CD4-positive, alpha-beta T cell treated with Interleukin-15 for 1 hour (primary cell): ENCODE measurements at places on chromosomes 7 and 10.
A peak's percentile ranks its signal among the peaks of the same experiment; 100 is the strongest.

- no peak for DNase-seq
Observed at GRCh38 chr10:70052462-70053217, at the start of gene MACROH2A2. TSS of gene MACROH2A2 (plus strand) at chr10:70052846. CDS start at chr10:70075659, 22,813 bp downstream.

DNA sequence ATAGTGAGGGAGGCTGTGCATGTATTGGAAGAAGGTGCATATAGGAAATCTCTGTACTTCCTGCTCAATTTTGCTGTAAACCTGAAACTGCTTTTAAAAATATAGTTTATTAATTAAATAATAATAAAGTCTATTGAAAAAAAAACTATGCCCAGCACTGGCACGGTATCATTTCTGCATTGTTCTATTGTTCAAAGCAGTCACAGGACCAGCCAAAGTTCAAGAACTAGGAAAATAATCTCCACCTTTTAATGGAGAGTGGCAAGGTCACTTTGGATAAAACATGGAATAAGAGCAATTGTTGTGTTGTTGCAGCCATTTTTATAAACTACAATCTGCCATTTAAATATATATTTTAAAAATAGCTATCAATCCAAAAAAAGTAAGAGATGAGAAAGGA, 24.7 kb downstream of the ASAH2 start:
- DNase-seq: no peak

DNA sequence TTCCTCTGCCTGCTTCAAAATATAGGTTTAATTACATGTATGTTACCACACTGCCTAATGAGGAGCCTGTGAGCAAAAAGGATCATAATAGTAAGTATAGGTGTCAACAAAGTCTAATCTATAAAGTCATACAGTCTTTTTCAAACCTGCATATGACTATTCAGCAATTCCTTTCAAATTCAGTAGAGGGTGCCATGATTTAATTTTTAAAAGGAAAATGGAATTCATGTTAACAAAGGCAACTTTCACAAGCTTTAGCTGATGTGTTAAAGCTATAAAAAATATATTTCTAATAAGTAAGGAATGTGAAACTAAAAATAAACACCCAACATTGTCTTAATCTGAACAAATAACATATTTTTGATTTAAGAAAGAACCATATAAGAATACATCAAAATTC, 52.1 kb downstream of the MPP7 start:
- no peak for DNase-seq

DNA sequence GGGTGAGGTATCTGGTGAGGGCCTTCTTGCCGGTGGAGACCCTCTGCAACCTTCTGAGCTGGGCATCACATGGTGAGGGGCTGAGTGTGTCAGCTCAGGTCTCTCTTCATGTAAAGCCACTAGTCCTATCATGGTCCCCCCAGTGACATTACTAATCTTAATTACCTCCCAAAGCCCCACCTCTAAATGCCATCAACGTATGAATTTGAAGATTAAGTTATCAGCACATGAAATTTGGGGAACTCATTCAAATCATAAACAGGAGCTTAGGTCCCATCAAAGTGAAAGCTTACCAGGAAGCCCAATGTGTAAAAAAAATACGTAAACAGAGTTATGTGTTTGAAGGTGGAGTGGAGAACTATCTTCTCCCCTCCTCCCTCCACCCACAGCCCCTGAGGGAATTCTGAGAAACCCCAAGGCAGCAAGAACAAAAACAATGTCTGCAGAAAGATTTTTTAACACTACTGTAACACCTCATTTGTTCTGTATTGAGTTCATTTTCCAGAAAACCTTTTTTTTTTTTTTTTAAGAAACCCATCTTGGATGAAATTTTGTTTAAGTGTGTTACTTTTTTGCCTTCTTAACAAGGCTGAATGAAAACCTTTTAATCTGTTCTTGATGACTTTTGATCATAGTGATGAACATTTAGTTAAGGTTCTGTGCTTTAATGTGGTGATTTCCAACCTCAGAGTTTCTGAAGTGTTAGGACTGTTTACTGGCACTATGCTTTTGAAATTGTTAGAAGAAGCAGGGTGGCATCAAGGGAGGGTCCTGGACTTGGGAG, 19.1 kb upstream of the PCGF5 start:
- peak; percentile 79 for DNase-seq

GRCh38 chr10:129605266-129605985, 138.4 kb downstream of the MGMT start:
- DNase-seq: no peak

- DNase-seq: no peak
Observed at GRCh38 chr10:60737242-60737641, 41.0 kb upstream of the CDK1 start.

DNA sequence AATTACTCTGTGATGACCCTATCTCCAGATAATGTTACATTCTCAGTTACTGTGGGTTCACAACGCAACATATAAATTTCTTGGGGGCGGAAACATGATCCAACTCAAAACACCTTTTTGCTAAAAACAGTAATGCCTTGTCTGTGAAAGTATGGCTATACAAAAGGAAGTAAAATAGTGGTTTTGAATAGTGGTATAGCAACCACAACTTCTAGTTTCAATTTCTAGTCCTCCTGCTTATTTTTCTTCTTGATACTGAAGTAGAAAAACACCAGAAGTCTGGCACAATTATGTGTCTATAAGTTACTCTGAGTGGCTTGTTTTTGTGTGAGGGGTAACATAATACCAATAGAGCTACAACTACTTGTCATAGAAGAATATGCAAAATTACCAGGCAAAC, 21.5 kb upstream of the ZNF800 start:
- DNase-seq: no peak

DNA sequence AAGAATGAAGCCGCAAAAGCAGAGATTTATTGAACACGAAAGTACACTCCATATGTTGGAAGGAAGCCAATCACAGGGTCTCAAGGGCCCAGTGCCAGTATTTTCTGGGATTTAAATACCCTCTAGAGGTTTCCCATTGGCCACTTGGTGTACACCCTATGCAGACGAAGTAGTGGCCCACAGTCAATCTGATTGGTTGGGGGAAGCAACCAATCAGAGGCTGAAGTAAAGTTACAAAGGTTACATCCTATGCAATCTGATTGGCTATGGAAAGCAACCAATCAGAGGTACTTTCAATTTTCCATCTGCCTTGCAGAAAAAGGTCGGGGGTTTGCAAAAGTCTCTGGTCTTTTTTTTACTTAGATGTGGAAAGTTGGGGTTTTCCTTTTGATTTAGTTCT, 481.3 kb upstream of the NRP1 start:
- no peak for DNase-seq

- no peak for DNase-seq
Observed at GRCh38 chr7:128703609-128704241, 31.6 kb downstream of the GARIN1A start.

DNA sequence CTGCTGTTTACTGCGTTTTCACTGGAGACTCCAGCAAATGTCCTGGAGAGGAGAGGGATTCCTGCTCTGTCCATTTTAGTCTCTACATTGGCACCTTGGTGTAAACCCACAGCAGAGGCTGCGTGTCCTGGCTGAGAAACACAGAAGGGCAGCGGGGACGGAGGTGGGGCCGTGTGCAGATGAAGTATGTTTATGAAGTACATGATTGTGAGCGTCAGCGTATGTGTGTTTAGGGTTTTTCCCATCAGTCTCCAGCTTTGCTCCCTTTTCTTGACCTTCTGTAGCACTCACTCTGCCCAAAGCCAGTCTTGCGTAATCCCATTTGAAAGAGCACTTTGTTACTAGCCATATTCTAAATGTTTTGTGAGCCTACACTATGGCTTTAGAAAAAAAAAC, 750.7 kb upstream of the SORCS1 start:
- no peak for DNase-seq

GRCh38 chr7:48087349-48087748, 1.7 kb upstream of the UPP1 start:
- peak; percentile 34 for DNase-seq

- no peak for DNase-seq
Observed at GRCh38 chr7:116984917-116985316, 31.6 kb downstream of the ST7 start.

- no peak for DNase-seq
Observed at GRCh38 chr7:128004623-128005022, 26.6 kb downstream of the LRRC4 start.

GRCh38 chr7:154592388-154592787, 410.5 kb downstream of the PAXIP1 start:
- DNase-seq: no peak

DNA sequence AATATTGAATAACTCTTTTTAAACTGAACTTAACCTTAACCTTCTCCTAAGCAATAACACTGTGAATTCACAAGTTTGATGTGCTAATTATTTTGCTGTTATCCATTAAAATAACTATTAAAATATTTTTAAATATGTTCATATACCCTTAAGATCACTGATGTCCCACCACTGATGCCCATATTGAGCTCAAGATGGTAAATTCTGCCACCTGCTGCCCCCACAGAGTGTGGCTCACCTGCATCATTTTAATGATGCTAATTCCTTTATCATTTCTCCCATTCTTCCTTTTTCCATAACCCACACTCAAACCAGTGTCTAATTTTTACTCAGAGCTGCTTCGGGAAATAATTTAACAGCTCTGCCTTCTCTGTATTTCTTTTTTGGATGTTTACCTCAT, 82.3 kb upstream of the ARID5B start:
- no peak for DNase-seq

GRCh38 chr7:51113962-51114361, 202.6 kb downstream of the COBL start:
- DNase-seq: no peak

DNA sequence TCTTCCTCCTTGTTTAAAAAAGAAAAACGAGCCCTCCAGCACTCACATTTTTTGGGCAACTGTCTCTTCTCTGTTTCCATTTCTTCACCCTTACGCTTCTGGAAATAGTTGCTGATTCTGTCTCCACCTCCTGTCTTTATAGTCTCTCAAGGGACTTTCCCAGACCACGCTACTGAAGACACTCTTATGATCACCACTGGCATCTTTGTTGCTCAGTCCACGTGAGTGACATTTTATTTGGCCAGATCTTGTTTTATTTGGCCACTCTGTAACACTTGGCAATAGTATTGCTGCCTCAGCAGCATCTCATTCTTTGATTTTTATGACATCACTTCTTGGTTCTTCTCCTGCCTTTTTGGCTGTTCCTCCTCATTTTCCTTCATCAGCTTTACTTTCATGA, 21.6 kb upstream of the NME8 start:
- DNase-seq: no peak

GRCh38 chr7:120856198-120856597, 1.7 kb downstream of the TSPAN12 start:
- DNase-seq: no peak

- DNase-seq: no peak
Observed at GRCh38 chr7:140160308-140160707, 16.5 kb downstream of the KDM7A start.

- DNase-seq: no peak
Observed at GRCh38 chr10:69312528-69312927, 34.2 kb downstream of the HK1 start.

- DNase-seq: no peak
Observed at GRCh38 chr7:25386311-25386744, 158.0 kb upstream of the NPVF start.

GRCh38 chr10:89916468-89917215, 215.3 kb downstream of the KIF20B start:
- no peak for DNase-seq

DNA sequence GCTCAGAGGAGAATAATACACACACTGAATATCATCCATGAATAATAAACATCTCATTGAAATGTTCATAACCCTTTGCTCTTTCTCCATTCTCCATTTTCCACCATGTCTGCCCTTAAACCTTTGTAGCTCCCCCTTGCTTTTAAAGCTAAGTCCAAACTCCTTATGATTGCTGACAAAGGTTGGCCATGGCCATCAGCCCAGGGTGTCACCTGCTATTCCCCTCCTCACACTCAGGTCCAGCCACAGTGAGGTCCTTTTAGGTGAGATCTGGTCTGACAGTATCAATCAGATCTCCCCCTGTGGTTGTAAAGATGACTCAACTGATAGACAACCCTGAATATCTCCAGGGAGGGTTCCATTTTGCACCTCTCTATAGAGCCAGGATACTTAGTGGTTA, 181.5 kb upstream of the PDE1C start:
- DNase-seq: no peak

GRCh38 chr7:134533288-134533771, 6.0 kb downstream of the AKR1B10 start:
- DNase-seq: no peak

DNA sequence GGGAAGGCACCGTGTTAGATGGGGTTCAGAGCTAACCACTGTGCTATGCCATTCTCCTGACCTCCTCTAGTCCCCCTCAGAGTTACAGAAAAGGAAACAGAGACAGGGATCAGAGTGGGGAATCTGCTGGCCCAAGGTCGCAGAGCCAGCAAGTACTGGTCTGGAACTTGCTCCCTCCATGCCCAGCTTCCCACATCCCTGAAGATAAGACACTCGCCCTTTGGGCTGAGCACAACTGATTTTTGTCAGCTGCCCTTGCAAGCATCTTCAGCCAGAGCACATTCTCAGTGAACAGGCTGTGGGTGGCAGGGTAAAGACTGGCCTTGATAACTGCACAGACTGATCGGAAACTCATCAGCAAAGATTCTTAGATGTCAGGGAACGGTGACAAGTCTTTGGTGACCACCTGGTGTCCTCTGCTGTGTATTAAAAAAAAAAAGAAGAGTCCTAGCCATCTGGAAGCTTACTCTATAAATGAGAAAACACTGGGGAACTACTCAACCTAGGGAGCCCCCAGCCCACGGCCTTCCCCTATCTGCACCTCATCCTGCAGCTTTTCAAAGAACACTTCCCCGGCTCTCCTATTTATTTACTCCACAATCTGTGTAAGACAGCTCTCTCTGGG, 1.3 kb upstream of the SORBS1 start:
- DNase-seq: no peak

DNA sequence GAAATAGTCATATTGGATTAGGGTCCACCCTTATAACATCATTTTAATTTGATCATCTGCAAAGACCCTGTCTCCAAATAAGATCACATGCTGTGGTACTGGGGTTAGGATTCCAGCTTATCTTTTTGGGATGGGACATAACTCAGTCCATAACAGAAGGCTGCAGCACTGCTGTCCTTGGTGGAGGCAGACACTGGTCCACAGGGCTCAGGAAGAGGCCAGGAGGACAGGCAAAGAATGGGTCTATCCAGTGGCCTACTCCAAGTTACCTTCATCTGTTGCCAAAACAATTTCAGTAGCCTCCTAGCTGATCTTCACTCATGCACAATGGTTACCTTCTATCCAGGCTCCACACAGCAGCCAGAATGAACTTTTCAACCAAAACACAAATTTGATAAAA, 387.0 kb downstream of the GRID1 start:
- no peak for DNase-seq
